Dermis blood vessel endothelial cell (primary cell): ENCODE measurements at places on chromosomes 7 and 10. TPM values are rescaled to one million over a fixed set of nuclear protein-coding genes. Genes with fewer than 3 reads are reported as not detected.

Gene CALD1
- total RNA-seq, result 228 and 258 TPM in 2 replicates

Gene GIMAP7
- 111 and 145 TPM in 2 replicates for total RNA-seq

Gene C10orf95
- total RNA-seq, result 0.05 TPM in 1 of 2 replicates, not detected in the other

Gene VCL
- total RNA-seq, result 107 and 163 TPM in 2 replicates

Gene MYO1G
- 0.09 and 0.17 TPM in 2 replicates for total RNA-seq

Gene SLC26A4
- total RNA-seq, result 8.0 and 9.4 TPM in 2 replicates

Gene HOXA6
- total RNA-seq, result 2.9 and 8.6 TPM in 2 replicates

Gene TMEM184A
- under 0.01 and 0.05 TPM in 2 replicates for total RNA-seq

Gene SUN3
- not detected in 2 replicates for total RNA-seq

Gene MOGAT3
- total RNA-seq, result not detected in 2 replicates

Gene TUBAL3
- total RNA-seq, result 0.28 and 0.34 TPM in 2 replicates

DNA sequence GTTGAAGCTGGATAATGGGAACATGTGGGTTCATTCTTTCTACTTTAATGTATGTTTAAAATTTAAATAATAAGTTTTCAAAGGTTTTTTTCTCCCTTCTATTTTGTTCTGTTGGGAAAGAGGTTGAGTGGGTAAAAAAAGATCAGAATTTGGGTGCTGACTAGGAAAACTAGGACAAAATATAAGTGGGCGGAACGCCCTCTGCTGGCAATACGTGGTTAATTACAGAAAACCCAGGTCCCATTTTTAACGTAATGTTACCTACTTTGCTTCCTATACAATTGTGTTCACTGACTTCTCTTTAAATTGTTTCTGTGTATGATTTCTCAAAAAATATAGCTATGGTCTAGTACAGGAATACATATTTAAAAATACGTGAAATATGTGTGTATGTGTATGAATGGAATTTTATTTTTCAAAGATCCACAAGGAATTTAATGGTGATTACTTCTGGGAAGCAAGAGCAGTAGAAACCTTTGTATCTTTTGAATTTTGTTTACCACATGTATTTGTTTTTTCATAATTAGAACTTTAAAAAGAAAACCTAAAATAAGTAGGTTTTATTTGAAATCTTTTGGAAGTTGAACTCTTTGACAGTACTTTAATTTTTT lies 8.7 kb downstream of the ECD start:
- peak; percentile 73 for DNase-seq

DNA sequence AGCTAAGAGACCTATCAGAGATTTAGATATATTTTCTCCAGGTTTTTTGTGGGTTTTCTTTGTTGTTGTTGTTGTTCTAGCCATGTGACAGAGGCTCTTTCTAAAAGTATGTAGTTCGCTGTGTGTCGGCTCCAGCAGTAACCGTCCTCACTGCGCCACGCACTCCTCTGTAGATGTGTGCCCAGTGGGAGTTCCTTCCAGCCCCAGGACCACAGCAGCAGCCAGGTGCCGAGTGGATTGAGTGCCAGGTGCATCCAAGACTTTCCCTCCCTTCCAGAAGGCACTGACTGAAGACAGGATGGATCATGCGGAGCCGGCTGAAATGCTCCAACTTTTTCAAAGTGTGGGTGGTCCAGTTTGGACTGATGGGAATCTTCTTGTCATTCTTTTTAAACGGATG lies 31.8 kb downstream of the WDR86 start:
- no peak for DNase-seq

GRCh38 chr10:70680899-70681730 lies 8.8 kb downstream of the ADAMTS14 start:
- no peak for DNase-seq

DNA sequence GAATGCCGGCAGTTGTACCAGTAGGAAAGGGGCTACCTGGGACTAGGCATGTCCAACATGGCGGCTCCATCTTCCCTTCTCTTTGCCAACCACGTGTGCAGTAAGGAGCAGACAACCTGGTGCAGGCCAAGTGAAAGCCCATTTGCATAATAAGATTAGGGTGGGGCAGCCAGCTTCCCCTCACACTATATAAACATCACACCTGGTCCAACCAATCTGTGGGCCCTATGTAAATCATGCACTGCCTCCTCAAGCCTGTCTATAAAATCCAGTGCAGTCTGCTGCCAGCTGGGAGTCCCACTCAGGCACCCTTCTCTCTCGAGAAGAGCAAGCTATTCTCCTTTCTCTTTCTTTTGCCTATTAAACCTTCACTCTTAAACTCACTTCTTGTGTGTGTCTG lies 429.3 kb downstream of the CALN1 start:
- no peak for DNase-seq

GRCh38 chr10:91190388-91190870 lies 30.0 kb upstream of the PCGF5 start:
- DNase-seq, result no peak

- DNase-seq, result peak; percentile 87
Observed at GRCh38 chr10:109889867-109890266, 33.4 kb downstream of the XPNPEP1 start.

- peak; percentile 24 for DNase-seq
Observed at GRCh38 chr10:70578371-70578947, 24.1 kb downstream of the PRF1 start.

- no peak for DNase-seq
Observed at GRCh38 chr10:21272643-21273399, 252.7 kb downstream of the SKIDA1 start.

GRCh38 chr10:94333051-94333450 lies 29.7 kb downstream of the NOC3L start:
- DNase-seq, result no peak

GRCh38 chr7:40549372-40550039 lies 414.7 kb downstream of the SUGCT start:
- DNase-seq, result no peak

GRCh38 chr10:104031631-104032030 lies 54.0 kb downstream of the COL17A1 start:
- no peak for DNase-seq

DNA sequence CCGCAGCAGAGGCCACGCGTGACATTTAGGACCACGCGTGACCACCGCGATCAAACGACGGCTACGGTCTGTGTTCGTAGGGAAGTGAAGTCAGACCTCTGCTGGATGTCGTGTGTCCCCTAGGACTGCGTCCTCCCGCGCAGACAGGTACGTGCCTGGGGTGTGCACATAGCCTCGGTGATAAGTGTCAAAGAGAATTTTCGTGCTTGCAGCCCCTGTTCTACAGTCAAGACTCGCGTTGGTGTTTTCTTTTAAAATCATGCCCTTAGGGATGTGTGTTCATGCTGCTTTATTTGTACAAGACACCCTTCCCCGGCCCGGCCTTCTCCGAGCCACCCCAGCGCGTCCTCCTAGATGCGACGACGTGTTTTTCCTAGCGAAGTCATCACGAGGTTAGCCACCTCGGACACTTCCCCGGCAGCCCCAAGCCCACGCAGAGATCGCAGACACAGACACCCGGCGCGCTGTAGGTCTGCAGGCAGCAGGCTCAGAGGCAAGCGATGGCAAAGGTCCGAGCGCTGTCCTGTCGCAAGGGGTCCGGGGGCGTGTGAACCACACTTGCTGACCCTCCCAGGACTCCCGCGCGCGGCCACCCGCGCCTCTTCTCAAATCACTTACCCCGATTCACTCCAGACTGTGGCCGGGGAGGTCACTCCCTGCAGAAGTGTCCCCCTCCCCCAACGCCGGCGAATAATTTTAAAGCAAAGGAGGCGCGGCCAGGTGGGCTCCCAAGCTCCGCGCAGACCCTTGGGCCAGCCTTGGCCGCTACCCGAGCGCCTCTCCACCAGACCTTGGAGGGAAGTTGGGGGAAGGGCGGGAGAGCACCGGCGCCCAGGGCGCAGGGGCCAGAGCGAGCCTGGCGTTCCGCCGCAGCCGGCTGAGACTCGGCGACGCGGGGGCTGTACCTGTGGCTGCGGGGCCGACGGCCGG lies 552 bp downstream of the MKX start:
- peak; percentile 19 for DNase-seq

DNA sequence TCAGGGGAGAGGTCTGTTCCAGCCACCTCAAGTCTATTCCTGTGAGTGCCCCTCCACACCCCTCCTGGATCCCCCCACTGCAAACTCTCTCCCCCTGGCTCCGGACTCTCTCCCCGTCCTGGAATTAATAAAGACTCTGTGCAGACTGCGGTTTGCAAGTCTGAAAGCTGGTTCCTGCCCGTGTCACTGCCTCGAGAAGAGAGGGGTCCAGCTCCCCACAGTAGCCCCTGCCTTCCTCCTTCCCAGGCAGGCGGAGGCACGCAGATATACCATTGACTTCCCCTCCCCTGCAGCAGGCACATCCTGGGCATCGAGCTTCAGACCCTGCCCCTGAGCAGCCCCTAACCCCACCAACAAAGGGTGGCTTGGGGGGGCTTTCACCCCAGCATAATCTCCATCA lies 2.2 kb upstream of the ELN start:
- no peak for DNase-seq

DNA sequence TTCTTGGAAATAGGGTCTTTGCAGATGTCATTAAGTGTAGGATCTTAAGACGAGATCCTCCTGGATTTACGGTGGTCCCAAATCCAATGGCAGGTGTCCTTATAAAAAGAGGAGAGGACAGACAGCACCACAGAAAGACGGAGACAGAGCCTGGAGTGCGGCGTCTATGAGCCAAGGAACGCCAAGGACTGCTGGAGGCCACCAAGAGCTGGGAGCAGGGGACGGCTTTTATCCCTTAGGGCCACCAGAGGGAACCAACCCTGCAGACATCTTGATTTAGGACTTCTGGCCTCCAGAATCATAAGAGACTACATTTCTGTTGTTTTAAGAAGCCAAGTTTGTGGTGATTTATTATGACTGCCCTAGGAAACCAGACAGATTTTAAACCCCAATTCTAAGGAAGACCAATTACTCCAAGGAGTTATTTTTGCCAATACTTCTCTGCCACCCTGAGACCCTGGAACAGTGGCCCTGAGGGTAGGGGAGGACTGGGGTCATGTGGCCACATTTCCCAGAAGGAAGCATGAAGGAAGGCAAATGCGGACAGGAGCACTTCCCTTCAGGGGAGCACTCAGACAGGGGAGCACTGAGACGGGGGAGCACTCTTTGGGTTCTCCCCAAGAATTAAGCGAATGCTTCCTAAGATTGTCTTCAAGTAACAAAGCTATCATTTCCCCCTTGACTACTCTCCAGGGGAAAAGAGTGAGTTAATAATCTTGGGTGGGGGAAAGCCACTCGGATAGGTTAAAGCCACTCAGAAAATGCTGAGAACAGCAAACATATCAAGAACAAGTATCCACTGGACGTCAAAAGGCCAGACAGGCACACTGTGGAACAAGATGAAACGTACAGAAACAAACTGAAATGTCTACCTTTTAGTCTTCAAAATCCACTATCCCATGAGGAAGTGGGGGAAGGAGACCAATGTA lies 67.5 kb downstream of the CHST15 start:
- DNase-seq, result peak; percentile 53

DNA sequence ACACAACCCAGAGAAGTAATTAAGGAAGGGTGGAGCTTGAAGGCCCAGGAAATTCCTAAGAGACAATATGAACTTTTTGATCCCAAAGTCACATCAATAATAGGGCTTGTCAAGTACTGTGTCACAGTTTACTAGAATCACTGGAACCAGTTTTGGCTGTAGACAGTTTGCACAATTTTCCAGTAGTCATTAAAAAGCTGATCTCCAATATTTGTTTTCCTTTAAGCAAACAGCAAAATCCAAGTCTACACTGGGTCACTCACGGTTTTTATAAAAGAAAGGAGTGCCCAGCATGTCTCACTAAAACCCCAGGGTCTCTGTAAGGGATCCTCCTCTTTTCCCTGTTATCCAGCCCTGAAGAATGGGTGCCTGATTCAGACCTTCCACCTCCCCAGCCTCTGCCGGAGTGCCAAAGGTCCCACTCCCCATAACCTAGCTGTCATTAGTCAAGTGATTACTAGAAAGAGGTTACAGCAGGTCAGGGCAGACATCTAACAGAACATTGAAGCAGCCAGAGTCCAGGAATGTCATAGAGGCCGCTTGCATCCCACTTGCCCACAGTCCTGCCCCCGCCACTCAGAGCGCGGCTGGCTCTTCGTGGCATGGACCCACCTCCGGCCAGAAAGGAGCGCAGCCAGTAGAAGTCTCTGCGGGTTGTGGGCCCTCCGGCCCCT lies 552 bp downstream of the SLC25A16 start:
- no peak for DNase-seq

DNA sequence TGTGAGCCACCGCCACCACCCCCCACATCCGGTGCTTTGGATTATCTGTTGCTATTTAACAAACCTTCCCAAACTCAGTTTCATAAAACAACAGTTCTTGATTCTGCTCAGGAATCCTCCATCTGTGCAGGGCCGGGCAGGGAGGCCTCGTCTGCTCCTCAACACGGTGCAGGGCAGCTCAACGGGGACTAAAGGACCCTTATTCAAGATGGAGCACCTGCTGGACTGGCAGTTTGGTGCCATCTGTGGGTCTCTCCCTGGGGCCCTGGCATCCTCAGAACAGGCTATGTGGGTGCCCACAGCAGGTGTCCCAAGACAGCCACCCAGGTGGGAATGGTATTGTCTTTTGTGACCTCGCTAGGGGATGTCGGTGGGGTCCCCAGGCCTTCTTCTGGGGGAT lies 31.0 kb upstream of the ELFN1 start:
- DNase-seq, result no peak

DNA sequence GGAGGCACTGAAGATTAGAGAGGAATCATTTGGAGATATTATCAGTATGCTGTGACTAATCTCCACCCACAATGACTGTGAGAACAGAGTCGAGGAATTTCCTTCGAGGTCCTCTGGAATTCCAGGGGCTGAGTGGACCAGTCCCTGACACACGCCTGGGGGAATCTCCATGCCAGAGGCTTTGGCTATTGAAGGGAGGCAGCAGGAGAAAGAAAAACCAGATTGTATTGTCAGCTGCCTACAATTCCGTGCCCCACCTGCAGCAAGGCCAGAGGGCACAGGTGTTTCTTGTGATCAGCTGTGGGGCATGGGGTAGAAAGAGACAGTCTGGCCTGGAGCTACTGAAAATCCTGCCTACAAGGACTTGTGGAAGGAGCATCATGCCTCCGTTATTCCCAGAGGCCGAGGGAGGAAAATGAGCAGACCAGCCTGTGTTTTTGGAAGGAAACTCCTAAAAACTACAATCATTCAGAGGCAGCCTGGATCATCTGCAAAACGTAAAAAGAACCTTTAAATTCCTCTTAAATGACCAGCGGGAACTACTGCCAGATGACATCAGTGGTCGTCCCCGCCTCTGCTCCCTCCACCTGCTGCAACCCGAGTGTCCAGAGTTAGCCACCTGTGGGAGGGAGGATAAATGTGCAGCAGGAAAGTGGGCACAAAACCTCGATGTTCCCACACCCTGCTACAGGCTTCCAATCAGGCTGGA lies 25.4 kb upstream of the ANK3 start:
- DNase-seq, result peak; percentile 93

- no peak for DNase-seq
Observed at GRCh38 chr7:148903504-148903903, 19.4 kb upstream of the EZH2 start.

DNA sequence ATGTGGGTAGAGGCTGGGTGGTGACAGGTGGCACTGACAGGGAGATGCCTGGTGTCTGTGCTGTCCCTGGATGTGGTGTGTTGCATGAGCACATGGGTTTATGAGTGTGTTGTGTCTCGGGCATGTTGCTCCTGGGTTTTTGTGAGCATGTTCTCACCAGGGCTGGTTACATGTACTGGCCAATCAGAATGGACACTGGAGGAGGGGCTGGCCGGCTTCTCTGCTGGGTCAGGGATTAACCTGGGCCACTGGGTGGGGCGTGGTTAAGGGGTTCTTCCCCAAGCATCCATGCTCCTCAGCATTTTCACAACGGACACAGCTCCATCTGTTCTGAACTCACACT lies 20.8 kb upstream of the VOPP1 start:
- no peak for DNase-seq

- no peak for DNase-seq
Observed at GRCh38 chr10:27822301-27822700, 76.7 kb upstream of the MKX start.

- no peak for DNase-seq
Observed at GRCh38 chr7:51102828-51103227, 213.8 kb downstream of the COBL start.

GRCh38 chr7:31699050-31699449 lies 12.0 kb downstream of the PPP1R17 start:
- no peak for DNase-seq
